ENCODE measurements at places on chromosomes 3 and 15.

DNA sequence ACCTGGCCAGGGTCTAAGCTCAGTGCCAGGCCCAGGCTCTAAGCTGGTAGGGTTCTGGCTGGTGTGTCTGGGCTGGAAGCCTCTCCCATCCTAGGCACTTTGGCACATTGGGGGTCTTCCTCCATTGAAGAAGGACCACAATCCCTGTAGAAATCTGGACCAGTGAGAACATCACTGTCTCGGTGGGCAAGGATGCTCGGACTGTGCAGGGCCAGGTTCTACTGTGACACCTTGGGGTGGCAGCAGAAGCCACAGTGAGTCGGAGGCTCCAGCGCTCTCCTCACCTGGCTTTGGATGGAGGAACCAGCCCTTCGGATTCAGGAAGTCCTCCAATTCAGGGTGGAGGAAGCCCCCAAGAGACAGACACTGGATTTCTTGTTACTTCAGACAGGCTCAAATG is 17.5 kb upstream of the HCN4 start:
- DNase-seq: no peak

- DNase-seq: no peak
These were observed 138.1 kb upstream of the PDZRN3 start for GRCh38 chr3:73762855-73763254.

DNA sequence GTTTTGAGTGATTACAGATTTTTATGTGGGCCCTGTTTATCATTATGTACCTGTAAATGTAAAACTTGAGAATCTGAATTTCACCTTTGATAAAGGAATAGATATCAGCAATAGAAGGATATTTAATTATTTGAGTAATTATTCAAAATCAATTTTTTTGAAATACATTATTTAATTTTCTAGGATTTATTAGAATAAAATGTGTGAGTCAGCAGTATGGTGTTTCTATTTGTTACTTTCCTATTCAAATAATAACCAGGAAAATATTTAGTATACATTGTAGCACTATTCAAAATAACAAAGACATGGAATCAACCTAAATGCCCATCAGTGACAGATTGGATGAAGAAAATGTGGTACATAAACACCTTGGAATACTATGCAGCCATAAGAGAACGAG is 22.1 kb downstream of the CAPN7 start:
- DNase-seq: no peak

- no peak for DNase-seq
These were observed 116.0 kb upstream of the LRRN1 start for GRCh38 chr3:3683261-3683660.

DNA sequence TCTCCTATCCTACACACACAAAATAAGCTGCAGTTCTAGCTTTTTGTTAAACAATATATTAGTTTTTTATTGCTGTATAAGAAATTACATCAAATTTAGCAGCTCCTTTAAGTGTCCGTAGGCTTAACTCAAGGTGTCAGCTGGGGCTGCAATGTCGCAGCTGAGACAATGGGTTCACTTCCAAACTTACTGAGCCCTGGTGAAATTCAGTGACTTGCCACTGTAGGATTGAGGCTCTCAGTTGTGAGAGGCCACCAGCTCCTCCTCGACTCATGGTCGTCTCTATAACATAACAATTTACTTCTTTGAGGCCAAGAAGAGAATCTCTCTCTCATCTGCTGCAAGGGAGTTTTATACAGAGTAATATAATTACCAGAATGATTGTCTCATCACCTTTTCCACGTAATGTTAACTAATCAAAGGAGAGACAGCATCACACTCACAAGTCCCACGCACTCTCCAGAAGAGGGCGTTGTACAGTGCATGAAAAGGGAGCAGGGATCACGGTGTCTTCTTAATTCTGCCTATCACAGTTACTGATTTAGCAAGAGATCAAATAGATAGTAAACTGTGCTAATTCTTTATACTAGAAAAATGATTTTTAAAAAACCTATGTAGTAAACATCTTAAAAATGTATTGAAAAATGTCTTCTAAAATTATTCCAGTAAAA is 735.6 kb upstream of the GBE1 start:
- DNase-seq: no peak

GRCh38 chr3:39361252-39361927 is 21.8 kb upstream of the SLC25A38 start:
- no peak for DNase-seq

Data from dermis microvascular lymphatic vessel endothelial cell (primary cell).